Panc1 (cell line): ENCODE measurements at places on chromosomes 5 and 9.
A peak's percentile ranks its signal among the peaks of the same experiment; 100 is the strongest.

DNA sequence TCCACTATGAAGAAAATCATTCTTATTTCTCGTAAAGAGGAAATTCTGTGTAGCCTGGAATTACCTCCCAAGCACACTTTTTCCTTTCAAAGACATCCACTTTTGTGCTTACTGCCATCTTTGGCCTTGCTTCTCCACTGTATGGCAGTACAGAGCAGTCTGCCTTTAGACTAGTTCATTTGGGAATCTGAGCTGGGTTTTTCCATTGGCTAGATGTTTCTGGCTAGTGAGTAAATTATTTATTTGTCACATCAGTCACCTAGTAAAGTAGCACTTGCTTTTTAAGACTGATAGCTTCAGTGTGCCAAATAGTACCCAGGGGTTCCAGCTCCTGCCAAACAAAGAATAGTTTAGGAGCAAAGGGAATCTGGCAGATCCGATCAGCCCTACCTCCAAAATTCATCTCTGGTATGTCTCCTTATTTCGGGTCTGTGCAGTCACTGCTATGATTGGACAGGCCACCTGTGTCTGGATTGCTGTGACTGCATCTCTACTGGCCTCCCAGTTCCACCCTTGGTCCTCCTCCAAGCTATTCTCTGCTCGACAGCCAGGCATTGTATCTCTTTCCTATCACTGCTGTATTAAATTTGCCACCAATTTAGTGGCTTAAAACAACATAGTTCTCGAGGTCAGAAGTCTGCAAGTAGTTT lies 97.6 kb downstream of the NUDT12 start:
- no peak for DNase-seq

GRCh38 chr5:35162848-35163709 lies 67.2 kb downstream of the PRLR start:
- no peak for DNase-seq

GRCh38 chr5:91641730-91642350 lies 258.7 kb upstream of the ARRDC3 start:
- peak; percentile 15 for DNase-seq

- DNase-seq, result no peak
These were observed 206.9 kb downstream of the CRB2 start for GRCh38 chr9:123562844-123563346.

DNA sequence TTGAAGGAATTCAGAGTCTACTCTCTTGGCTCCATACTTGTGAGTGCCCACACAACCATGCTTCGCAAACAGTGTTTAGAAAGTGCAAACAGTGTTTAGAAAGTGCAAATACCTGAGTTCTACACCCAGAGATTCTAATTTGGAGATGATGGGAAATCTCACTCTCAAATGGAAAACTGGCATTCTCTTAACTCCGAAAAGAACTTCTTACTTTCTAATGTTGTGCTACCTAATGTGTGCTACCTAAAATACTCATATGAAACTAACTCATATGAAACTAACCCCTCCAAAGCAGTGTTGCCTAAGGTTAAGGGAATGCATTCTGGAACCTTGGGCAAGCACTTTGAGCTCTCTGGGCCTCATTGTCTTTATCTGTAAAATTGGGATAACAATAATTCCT lies 55.5 kb upstream of the ZNF366 start:
- no peak for DNase-seq

DNA sequence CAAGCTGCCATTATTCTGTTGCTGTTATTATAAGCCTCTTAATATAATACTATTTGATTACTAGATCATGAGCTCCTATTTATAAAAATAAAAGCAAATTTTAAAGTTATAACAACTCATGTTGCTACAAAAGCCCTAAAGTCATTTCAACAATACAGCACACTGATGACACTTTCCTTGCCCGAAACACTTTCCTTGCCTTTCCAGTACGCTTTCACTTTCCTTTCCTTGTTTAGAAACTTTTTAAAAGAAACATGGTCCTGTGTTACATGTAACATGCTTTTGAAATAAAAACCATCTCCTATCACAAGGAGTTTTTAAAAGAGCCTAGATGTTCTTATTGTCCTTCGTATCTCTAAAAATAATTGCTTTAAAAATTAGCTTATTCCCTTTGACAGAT lies 688.4 kb downstream of the PTPRD start:
- no peak for DNase-seq

- no peak for DNase-seq
These were observed 3.4 kb upstream of the PDGFRB start for GRCh38 chr5:150159031-150159430.

DNA sequence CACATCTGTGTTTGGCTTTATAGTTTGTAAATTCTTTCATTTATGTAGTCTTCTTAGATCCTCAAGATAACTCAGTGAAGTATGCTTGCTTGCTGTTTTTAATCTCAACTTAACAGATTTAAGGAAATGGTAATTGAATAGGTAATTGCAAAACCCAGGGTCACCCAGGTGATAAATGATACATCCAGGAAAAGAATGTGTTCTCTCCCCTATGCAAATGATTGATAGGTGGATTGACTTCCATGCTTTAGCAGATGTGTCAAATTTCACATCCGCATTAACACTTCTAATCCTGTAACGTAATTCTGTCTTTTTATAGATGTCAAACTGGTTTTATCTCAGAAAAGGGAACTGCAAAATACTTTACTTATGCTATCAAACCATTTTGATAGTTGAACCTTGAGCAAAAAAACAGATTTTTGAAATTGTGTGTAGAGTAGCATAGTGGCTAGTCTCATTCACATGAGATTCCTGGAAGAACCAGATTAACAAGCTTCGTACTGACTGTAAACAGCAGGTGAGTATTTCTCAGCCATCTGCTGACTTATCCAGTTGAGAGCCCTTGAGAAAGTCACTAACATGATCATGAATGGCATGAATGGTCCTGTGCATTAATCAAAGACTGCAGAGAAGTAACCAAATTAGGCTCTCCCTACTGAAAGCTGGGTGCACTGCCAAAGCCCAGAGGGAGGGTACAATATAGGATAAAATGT lies 86.7 kb upstream of the PAM start:
- DNase-seq, result no peak

DNA sequence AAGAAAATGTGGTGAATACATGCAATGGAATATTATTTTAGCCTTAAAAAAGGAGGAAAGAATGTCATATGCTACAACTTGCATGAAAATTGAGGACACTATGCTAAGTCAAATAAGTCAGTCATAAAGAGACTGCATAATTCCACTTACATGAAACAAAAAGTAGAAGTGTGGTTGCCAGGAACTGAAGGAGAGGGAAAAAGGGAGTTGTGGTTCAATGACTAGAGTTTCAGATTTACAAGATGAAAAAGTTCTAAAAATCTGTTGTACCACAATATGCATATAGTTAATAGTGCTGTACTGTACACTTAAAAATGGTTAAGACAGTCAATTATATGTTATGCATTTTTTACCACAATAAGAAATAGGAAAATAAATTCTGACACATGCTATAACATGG lies 95.4 kb downstream of the SLC44A1 start:
- DNase-seq, result no peak

- no peak for DNase-seq
These were observed 2.0 kb upstream of the FOXB2 start for GRCh38 chr9:77017505-77017894.

DNA sequence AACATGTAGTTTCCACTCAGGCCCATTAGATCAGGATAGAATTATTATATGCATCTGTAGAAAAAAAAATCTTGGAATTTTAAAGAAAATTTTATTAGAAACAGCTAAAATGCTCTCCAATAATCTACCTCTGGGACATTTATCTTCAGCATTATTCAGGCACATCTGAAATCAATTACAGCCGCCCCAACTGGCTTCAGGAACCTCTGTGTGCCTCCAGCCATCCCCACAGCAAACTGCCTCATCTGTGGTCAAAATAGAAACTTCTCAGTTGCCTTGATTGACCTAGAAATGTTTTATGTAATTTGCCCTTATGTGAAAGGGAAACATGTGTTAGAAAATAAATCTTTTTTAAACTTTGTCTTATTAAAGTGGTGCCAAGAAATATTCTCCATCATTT lies 120.1 kb upstream of the LPAR1 start:
- DNase-seq, result no peak

DNA sequence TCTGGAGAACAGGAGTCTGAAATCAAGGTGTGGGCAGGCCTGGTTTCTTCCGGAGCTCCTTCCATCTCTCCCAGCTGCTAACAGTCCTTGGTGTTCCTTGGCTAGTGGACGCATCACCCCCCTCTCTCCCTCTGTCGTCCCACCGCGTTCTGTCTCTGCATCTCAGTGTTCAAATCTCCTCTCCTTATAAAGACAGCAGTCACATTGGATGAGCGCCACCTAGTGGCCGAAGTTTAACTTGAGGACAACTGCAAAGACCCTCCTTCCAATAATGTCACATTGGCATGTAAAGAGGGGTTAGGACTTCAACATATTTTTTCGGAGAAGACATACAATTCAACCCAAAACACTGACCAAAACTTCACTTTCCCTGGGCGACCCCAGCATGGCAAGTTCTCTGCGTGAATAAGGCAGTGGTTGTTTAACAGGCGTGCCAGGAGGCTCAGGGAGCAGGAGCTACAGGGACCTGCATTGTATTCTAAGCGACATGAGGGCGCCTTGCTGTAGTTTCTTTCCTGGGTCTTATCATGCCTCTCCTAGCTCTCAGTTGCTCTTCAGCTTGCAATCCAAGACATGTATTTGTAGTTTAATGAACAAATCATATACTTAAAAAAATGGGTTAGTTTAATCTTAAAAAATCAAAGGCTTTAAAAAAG lies 27.9 kb upstream of the BASP1 start:
- peak; percentile 86 for DNase-seq

- no peak for DNase-seq
These were observed 2.7 kb downstream of the BTNL9 start for GRCh38 chr5:181042722-181043121.

DNA sequence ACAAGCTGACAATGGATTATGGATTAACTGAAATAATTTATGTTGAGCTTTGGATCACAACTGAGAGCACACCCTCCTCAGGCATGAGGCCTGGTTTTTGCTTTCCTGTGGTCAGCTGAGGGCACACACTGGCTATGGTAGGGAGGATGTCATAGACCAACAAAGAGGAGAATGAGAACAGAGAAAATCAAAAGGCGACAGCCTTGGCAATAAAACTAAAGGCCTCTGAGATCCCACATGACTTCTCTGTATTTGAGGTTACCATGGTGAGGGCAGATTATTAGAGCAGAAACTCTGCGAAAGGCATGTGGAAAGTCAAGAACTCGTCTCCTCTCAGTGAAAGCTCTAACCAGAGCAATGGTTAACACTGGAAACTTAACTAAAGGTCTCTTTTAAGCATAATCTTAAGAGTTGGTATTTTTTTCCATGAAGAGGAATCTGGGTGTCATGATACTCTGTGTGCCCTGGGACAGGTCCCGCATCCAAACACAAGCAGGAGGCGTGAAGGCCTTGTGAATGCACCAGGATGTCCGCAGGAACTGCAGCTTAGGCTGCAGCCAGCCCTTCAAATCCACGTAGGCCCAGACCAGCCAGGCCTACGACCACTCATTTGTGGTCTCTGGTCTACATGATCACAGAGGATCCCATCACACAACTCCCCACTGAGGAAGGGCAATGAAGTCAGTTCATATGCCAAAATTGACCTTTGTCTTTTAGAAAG lies 12.4 kb upstream of the MEIKIN start:
- DNase-seq, result no peak

DNA sequence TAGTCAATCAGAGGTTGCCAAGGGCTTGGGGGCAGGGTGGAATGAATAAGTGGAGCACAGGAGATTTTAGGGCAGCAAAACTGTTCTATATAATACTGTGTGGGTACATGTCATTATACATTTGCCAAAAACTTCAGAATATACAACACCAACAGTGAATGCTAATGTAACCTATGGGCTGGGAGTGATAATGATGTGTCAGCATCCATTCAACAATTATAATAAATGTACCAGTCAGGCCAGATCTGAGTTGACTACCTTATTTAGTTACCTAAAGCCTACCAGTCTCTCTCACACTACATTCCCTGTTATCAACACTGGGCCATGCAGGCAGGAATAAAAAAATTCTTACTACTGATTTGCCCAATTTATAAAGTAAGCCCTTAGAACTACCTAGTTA lies 884.5 kb downstream of the TLE1 start:
- no peak for DNase-seq

- no peak for DNase-seq
These were observed 180.5 kb downstream of the RFK start for GRCh38 chr9:76213751-76214150.

- no peak for DNase-seq
These were observed 89.8 kb upstream of the COL5A1 start for GRCh38 chr9:134551644-134552348.

- no peak for DNase-seq
These were observed 84.8 kb downstream of the RAD23B start for GRCh38 chr9:107367727-107368502.

- DNase-seq, result no peak
These were observed 1.1 kb upstream of the FAF2 start for GRCh38 chr5:176446884-176447590.

DNA sequence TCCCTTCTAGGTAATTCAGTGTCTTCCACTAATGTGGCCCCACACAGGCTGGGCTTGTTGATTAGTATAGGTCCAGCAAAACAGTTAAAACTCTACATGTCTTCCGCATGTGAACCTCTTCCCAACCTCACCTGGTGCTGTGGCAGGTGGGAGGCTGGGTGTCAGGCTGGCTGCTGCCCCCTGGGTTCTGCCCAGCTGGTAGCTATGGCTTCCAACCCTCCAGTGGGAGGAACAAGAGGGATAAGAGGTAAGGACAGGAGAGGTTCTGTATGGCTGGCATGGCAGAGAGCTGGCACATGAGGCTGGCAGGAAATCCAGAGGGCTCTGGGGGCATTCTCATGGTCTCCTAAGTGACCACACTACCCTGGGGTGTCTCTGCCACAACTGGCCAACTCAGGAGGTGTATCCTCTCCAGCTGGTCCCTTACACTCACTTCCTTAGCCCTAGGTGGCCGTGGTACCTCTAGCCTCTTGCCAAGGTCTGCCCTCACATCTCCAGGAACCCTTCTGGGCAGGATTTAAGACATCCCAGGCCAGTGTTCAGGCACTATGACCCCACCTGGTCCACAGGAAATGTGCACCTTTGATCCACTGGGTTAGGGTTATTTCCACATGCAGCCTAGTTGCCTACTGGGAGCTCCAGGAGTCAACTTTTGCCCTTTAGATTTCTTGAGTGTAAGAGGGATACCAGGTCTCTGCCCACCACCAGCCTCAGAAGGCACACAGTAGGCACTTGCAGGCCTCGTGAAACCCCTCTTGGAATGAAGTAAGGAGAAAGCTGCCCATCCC lies 41.7 kb downstream of the AHRR start:
- no peak for DNase-seq

- DNase-seq, result no peak
These were observed 2.8 kb downstream of the IL3 start for GRCh38 chr5:132063090-132063911.

- DNase-seq, result no peak
These were observed 91.9 kb downstream of the TRPM6 start for GRCh38 chr9:74795803-74796202.
